BJ (cell line): ENCODE measurements at places on chromosomes 3 and 15. TPM values are rescaled to one million over a fixed set of nuclear protein-coding genes. Genes with fewer than 3 reads are reported as not detected.

MUC20 gene
- polyA plus RNA-seq: 0.17 and 0.48 TPM in 2 replicates

SAMD7 gene
- not detected in 2 replicates for polyA plus RNA-seq

LMLN gene
- 4.5 and 5.2 TPM in 2 replicates for polyA plus RNA-seq

SAMMSON gene
- not detected in 2 replicates for polyA plus RNA-seq

IFT122 gene
- 15.8 and 27.8 TPM in 2 replicates for polyA plus RNA-seq

- no peak for DNase-seq
These were observed 57.6 kb upstream of the SLC6A11 start for GRCh38 chr3:10758304-10759037.

- no peak for DNase-seq
These were observed 12.4 kb upstream of the AADACL2 start for GRCh38 chr3:151721294-151721693.

- DNase-seq: no peak
These were observed 653.1 kb downstream of the RBMS3 start for GRCh38 chr3:29933802-29934490.

GRCh38 chr3:3634326-3634725 is 164.9 kb upstream of the LRRN1 start:
- no peak for DNase-seq

DNA sequence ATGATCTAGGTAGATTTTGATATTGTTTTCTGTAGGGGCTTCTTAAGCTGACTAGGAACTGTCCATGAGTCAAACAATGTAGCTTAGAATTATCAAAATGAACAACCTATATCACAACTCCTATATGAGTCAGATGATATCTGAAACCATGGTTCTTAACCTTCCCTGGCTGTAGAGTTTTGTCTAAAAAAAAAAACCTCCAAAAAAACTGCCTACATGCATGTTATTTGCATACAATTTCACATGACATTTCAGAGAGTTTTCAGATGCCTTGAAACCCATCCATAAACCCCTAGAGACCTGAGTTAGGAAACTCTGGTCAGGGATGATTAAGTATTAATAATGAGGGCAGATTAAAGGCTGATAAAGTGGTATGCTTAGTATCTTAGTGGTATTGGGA is 157.0 kb downstream of the CHST2 start:
- DNase-seq: no peak

- no peak for DNase-seq
These were observed 140.6 kb downstream of the MEIS2 start for GRCh38 chr15:36959746-36960145.
